Muscle of leg (tissue), 16 donors: ENCODE measurements at places on chromosomes 1 and 21. TPM values are rescaled to one million over a fixed set of nuclear protein-coding genes. Genes with fewer than 3 reads are reported as not detected.

Gene KCNJ15
- 0.27 TPM for total RNA-seq

Gene TMEM52
- 66.3 TPM for total RNA-seq

Gene CHI3L2
- 0.09 TPM for total RNA-seq

Gene CD84
- total RNA-seq = 2.0 TPM

Gene HCRTR1
- 0.04 TPM for total RNA-seq

Gene SVBP
- total RNA-seq = 51.9 TPM

Gene GUCA2B
- not detected for total RNA-seq

Gene C1orf198
- 59.4 TPM for total RNA-seq

Gene APCS
- total RNA-seq = not detected

Gene PHACTR4
- total RNA-seq = 10.3 TPM

Gene SYF2
- 54.4 TPM for total RNA-seq

Gene TP73
- 0.71 TPM for total RNA-seq

Gene SPRR3
- not detected for total RNA-seq

Gene PEAR1
- 12.2 TPM for total RNA-seq

GRCh38 chr1:47161298-47162040 is 24.2 kb downstream of the CYP4A22 start:
- DNase-seq = no peak

GRCh38 chr1:115118086-115118485 is 28.8 kb upstream of the TSPAN2 start:
- DNase-seq = no peak

- peak; percentile 41 for DNase-seq
Observed at GRCh38 chr1:62045574-62045973, 149.1 kb upstream of the L1TD1 start.

DNA sequence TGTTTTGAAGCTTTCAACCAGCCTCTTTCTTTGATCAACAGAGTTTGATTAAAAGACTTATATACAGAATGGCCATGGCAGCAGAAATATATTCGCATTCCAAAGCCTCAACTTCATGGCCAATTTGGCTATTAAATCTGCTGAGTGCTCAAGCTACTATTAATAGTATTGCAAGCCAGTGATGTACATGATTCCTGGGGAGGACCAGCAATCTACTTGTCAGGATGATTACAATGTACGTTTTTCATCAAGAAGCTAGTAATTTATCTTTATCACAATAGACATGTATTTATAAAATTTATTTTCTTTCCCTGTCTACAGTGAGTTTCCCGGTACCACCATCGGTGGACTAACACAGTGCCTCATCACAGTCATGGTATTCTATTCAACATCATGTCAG is 515.5 kb downstream of the AMY1C start:
- DNase-seq = no peak

GRCh38 chr1:37347104-37347649 is 127.2 kb upstream of the ZC3H12A start:
- DNase-seq = no peak

DNA sequence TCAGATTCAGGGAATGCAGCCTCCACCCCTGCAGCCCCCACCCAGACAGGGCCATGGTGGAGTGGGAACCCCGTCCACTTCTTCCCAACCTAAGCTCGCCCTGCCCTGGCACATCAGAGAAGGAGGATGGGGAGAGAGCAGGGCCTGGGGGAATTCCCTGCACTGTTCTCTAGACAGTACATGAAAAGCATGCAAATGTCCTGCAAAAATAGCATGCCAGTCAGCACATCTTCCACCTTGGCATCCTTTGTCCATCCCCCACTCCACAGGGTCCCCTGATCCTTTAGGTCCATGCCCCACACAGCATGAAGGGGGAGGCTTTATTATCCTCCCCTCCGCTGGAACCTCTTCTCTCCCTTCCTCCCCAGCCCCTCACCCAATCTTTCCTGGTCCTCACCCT is 35.0 kb upstream of the RD3 start:
- no peak for DNase-seq

DNA sequence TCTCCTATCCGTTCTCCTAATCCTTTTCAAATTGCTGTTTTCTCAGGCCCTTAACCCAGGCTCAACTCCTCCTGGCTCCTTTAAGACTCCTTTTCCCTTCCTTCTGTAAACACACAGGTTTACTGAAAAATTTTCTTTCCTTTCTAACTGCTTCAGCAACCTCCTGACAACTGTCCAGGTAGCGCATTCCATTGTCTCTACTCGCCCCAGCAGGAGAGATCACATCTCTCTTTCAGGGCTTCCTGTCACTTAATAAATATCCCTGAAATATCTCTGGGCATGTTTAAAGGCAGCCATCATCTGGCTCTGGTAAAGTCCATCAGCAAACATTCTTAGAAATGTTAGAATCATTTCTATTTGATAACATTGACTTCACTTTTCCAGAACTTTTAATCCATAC is 211.2 kb upstream of the PTBP2 start:
- no peak for DNase-seq

- DNase-seq = no peak
Observed at GRCh38 chr1:89190017-89190416, 8.7 kb downstream of the GBP4 start.

GRCh38 chr1:154810571-154810970 is 59.5 kb downstream of the KCNN3 start:
- DNase-seq = no peak

- peak; percentile 97 for DNase-seq
Observed at GRCh38 chr1:91650764-91651163, 150.1 kb downstream of the CDC7 start.

DNA sequence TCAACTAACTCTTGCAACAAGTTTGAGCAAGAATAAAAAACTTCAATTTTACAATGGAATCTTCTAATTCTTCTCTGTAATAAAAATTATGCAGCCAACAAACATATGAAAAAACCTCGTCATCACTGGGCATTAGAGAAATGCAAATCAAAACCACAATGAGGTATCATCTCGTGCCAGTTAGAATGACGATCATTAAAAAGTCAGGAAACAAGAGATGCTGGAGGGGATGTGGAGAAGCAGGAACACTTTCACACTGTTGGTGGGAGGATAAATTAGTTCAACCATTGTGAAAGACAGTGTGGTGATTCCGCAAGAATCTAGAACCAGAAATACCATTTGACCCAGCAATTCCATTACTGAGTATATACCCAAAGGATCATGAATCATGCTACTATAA is 327.5 kb upstream of the LYPLAL1 start:
- DNase-seq = no peak

GRCh38 chr1:187266051-187266450 is 437.3 kb downstream of the PLA2G4A start:
- no peak for DNase-seq

- peak; percentile 66 for DNase-seq
Observed at GRCh38 chr1:221868593-221869303, 126.9 kb upstream of the DUSP10 start.

DNA sequence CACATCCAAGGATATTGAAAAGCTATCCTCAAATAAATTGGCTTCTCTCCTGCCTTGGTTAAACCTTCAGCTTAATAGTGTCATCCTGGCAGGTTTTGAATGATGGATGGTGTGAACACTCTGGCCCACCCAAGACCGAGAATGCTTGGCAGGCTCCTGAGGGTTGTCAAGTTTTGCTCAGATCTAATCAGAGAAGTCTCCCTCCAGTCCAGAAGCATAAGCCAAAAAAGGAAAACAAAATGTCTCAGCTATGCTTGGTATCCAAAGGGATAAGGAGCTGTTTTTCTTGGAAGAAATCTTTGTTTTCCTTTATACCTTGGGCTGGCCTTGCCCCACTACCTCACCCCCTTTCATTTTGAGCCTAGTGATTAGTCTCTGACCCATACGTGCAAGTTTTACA is 172.7 kb downstream of the CRB1 start:
- no peak for DNase-seq

GRCh38 chr1:7629465-7630195 is 141.5 kb upstream of the VAMP3 start:
- DNase-seq = no peak

GRCh38 chr1:243723458-243724043 is 126.5 kb downstream of the AKT3 start:
- no peak for DNase-seq

DNA sequence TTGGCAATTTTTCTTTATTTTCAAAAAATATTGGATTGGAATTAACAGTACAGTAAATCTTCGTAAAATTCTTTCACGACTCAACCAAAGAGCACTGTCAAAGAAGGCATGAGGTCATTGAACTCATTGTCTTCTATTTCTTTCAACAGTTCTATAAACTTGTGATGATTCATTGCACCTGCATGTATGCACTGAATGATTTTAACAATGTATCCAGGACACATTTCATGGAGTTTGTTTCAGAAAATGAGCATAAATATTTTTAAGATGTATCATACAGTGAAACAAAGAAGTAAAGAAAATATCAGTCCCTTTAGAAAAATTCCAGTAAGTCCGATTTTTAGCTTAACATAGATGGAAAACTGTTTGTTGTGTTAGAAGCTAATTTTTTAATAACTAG is 33.6 kb upstream of the CD34 start:
- DNase-seq = peak; percentile 64

DNA sequence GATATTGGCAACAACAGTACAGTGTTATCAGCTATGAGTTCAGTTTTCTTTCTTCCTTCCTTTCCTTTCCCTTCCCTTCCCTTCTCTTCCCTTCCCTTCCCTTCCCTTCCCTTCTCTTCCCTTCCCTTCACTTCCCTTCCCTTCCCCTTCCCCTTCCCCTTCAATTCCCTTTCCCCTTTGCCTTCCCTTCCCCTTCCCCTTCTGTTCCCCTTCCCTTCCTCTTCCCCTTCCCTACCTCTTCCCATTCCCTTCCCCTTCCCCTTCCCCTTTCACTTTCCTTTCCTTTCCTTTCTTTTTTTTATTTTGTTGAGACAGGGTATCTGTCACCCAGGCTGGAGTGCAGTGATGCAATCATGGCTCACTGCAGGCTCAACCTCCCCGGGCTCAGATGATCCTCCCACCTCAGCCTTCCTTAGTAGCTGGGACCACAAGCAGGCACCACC is 72.3 kb upstream of the CAPZB start:
- no peak for DNase-seq

DNA sequence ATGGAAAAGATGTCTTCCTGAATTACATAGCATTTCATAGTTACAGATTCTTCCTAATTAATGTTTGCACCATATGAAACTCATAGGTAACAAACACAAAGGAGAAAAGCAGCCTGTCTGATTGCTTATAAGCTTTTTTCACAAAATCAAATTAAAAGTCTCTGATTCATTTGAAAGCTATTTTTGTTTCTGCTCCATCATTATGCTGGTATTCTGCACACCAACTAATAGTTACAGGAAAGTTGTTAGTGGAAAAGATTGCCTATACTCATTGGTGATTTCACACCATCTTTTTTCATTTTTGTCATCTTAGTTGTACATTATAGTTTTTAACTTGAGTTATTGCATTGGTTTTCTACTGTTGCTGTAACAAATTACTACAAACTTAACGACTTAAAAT is 70.0 kb downstream of the PRKAA2 start:
- no peak for DNase-seq

- peak; percentile 92 for DNase-seq
Observed at GRCh38 chr1:23528250-23528978, 2.6 kb downstream of the E2F2 start.

- DNase-seq = no peak
Observed at GRCh38 chr1:8976338-8976737, 30.7 kb downstream of the CA6 start.
